ENCODE measurements at places on chromosomes 2 and 18.

DNA sequence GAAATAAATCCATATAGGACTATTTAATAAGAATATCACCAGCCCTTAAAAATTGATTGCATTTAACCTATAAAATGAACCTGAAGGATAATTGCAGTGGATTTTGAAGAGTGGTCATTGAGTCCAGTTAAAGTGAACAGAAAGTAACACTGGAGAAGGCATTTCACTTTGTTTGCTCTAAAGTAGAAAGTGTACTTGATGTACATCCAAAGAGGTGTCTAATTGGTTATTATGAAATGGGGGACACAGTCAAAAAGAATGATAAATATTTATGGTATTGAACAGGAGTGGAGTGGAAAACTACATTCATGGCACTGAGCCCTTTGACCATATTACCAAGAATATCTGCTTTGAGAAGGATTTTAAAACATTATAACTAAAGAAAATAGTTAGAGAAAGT lies 28.2 kb upstream of the MAP2 start:
- no peak for DNase-seq

DNA sequence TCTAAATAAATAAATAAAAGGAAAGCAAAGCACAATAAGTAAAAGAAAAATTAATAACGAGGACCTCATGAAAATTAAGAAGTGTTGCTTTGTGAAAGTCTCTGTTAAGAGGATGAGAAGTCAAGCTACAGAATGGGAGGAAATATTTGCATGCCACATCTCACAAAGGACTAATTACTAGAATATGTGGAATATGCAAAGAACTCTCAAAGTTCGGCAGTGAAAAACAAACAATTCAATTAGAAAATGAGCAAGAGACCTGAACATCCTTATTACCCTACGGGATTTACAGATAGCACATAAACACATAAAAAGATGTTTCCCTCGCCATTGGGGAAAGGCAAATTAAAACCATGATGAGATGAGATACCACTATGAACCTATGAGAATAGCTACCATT lies 23.3 kb downstream of the CYP26B1 start:
- no peak for DNase-seq

DNA sequence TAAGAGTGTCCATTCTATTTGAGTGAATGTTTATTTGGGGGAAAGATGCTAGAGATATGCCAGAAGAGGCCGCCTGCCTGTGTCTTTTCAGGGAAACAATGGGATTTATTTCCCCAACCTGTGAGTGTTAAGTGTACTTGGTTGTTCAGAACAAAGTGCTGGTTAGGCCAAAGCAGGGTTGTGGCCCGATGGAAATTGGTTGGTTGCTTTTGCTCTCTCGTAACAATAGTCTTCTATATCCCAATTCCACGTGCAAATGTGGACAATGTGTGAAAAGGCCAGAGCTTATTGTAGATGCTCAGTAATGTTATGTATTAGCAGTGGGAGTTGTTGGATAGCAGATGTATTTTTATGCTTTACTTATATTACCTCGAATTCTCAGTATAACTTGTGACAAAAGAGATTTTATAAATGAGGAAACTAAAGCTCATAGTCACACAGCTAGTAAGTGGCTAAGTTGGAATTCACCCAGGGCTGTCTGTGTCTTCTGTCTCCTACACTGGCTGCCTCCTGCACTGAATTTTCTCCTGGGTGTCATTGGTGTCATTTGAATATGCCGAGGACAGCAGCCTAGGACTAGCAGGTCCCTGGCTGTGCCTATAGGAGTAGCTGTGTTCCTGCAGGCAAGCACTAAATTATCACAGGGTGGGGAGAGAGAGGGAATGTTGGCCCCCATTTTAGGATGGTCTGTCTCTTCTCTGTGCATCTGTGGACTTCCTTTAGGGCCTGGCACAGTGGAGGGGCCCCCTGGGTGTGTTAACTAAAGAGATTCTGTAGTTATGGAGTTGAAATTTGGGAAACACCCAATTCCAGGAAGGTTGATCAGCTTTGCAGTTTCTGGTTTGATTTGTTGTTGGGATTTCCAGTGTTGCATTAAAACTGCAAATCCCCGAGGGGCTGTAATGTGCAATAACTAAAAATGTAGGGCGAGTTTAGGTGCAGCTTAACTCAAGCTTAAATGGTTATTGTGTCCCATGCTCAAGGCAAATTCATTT lies 21.6 kb downstream of the GPD2 start:
- no peak for DNase-seq

DNA sequence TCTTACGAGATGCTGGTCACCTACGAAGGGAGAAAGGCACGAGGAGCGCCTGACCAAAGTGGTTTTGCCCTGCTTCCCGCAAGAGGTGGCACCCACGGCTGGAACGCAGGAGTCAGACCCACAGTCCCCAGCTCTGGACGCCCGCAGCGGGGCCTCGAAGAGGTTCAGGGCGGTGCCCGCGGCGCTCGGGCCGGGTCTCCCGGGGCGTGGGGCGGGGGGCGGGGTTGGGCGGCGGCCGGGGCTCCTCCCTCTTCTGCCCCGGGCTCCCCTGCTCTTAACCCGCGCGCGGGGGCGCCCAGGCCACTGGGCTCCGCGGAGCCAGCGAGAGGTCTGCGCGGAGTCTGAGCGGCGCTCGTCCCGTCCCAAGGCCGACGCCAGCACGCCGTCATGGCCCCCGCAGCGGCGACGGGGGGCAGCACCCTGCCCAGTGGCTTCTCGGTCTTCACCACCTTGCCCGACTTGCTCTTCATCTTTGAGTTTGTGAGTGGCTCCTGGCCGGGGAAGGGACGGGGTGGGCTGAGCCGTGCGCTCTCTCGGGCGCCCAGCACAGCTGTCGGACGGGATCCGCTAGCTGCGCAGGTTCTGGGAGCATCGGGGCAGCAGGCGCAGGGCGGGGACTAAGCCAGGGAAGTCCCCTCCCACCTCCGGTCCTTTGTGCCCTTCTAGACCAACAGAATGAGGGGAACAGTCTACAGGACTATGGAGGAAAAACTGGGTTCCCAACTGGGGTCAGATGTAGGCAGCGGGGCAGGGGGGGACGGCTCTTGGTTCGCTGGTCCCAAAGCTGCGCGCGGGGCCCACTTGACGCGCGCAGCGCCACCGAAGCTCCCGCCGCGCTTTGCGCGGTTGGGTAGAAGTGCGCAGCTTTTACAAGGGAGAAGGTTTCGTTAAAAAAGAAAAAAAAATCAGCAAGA lies at the start of gene MAL:
TSS of gene MAL (plus strand) at position 303 of the 914 bp plus-strand sequence. CDS start at position 388, 85 bp downstream.
- no peak for DNase-seq

- DNase-seq = no peak
Observed at GRCh38 chr2:190910341-190911136, 29.9 kb downstream of the GLS start.

DNA sequence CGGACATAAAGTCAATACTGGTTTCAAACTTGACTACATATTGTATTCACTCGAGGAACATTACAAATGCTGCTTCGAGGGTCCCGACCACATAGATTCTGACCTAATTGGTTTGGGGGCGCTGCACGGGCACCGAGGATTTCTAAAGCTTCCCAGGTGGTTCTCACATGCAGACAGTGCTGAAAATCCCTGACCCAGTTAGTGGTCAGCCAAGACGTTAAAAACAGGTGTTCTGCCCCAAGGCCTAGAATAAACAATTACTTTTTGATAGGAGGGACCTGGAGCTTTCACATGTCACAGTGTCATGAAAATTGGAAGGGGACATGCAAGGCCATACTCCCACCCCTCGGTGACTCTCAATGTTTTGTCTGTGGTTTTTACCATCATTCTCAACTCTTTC lies 368.9 kb downstream of the RNF144A start:
- no peak for DNase-seq

- no peak for DNase-seq
Observed at GRCh38 chr2:121066526-121066925, 218.5 kb downstream of the TFCP2L1 start.
